ENCODE measurements at places on chromosomes 13 and 19.

DNA sequence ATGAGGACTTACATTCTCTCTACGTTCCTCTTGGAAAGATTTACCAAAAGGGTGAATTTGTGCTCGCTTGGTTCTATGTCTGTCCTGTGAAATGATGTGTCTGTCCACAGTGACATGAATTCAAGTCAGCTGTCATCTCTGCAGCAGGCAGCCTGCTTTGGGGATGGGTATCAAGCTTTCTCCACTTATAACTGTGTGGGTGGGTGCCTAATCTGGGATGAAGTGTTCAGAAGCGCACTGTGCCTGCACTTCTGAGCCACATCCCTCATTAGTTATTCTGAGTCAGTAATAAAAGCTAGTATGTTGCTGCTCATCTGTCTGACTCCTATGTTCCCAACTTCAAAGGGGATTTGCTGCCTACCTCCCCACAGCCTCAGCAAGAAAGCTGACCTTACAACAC lies 86.1 kb upstream of the TUBA3C start:
- DNase-seq = no peak

GRCh38 chr19:55031178-55031577 lies 6.9 kb downstream of the GP6 start:
- DNase-seq = no peak

- DNase-seq = no peak
Measured at GRCh38 chr19:51111606-51112005, 3.4 kb upstream of the CTU1 start.

- DNase-seq = no peak
Measured at GRCh38 chr19:10102787-10103236, 334 bp upstream of the ANGPTL6 start.

DNA sequence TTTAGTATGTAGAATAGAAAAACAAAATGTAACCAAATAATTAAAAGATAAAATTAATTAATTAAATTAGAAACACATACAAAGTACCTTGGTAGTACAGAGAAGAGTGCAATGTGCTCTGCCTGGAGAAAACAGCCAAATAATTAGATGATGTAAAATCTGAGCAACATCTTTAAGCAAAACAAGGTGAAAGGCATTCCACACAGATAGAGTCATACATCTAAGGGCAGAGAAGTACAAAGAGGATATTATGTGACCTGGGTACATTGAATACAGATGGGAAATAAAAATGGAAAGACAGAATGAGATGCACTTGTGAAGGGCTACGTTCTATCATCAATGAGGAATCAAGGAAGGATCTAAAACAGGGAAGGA lies 25.2 kb upstream of the FNDC3A start:
- no peak for DNase-seq

GRCh38 chr19:45556835-45557234 lies 27.8 kb downstream of the OPA3 start:
- no peak for DNase-seq

DNA sequence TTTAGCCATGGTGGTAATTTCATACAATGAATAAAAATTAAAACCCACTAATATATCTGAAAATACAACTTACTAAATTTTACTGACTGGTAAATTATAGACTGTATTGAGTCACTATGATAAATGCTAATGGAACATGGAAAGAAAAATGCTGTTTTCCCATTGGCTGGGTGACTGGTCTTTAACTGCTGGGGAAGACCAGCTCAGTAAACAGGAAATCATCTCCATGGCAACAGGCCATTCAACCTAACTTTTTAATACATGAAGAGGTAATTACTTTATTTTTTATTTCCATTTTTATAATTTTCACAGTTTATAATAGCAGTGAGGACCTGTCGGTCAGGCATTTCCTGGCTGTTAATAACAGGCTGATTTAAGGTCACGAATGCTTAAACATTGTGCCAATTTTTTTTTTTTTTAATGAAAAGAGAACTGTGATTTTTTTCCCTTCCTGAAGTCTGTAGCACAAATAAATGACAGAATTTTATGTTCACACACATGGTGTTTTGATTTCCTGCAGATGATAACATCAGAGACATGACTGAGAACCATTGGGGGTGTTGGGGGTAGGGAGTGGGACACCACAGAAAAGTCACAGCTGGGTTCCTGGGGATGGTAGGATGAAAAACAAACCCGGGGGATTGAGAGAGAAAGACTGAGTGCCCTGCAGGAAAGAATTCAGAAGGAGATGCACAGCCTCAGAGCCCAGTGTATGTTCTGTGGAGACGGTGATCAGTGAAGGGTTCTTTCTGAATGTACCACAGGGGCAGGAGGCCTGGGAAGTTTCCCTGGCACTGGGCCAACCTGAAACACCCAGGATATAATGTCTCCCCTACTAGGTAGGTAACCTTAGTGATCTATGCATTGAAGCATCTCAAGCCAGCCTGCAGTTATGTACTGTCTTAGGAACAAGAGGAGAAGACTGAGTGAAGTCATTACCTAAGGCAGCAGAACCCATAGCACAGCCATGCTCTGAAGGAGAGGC lies 297.1 kb downstream of the COG6 start:
- DNase-seq = no peak

- DNase-seq = no peak
Measured at GRCh38 chr19:42075364-42075615, 676 bp upstream of the ZNF574 start.

DNA sequence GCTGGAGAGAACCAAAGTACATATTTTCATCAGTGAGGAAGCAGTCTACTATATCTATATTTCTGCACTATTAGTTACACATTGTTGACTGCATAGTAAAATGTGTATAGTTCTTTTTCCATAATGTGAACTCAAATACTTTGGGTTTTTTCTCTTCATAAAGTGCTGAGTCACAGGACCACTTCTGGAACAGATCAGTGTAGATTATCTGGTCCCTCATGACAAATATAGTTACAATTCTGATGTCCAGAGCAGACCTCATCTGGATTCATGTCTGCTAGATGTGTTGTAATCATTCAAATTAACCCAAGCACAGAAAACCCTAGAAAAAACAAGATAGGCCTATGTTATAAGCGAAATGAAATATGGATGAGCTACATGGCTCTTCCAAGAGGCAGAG lies 171.4 kb downstream of the SUCLA2 start:
- no peak for DNase-seq

GRCh38 chr19:33464010-33464732 lies 57.4 kb downstream of the PEPD start:
- DNase-seq = no peak

DNA sequence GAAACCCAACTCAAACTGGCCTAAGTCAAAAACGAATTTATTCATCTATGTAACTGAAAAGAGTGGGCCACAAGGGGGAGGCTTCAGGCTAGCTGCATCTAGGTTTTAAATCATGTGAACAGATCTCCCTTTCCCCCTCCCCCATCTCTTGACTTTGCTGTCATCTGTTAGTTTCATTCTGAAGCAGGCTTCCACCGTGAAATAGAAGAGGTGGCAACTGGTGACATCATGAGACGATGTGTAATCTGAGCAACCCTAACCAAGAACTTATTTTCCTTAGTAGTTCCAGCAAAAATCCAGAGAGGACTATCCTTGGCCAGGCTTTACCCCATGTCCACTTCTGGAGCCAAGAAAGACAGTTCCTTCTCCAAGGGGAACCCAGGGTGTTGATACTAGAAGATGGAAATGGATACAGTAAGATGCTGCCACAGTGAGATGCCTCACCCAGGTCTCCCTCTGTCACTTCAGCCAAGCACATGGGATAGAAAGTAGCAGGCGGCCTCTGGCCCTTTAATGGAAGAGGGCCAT lies 9.4 kb downstream of the SAMD4B start:
- no peak for DNase-seq

DNA sequence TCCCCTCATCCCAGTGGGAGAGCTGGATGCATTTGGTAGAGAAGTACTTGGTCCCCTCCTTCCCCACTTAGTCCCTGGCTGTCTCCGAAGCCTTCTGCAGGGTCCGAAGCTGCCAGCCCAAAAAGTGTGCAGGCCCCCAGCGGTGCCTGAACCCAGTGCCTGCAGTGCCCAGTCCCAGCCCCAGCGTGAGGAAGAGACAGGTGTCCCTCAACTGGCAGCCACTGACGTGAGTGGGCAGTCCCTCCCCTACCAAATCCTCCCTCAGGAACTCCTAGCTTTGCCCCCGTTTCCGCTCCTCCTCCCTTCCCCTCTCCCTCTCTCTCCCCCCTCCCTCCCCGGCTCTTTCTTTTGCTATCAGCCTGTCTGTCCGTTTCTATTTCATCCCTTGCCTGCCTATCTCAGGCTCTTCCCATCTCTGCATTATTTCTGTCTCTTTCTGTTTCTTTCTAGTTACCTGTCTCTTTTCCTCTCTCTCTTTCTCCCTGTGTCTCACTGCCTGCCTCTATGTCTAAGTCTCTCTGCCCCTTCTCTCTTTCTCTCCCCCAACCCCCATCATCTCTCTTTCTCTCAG lies 1.8 kb upstream of the LTBP4 start:
- DNase-seq = no peak

GRCh38 chr19:18789883-18790565 lies 1.1 kb downstream of the COMP start:
- DNase-seq = peak; percentile 20

GRCh38 chr13:41274881-41275280 lies 11.5 kb upstream of the MTRF1 start:
- DNase-seq = no peak

GRCh38 chr13:110265341-110265681 lies 41.6 kb downstream of the COL4A1 start:
- no peak for DNase-seq

- no peak for DNase-seq
Measured at GRCh38 chr13:45132369-45133064, 12.2 kb downstream of the GTF2F2 start.

DNA sequence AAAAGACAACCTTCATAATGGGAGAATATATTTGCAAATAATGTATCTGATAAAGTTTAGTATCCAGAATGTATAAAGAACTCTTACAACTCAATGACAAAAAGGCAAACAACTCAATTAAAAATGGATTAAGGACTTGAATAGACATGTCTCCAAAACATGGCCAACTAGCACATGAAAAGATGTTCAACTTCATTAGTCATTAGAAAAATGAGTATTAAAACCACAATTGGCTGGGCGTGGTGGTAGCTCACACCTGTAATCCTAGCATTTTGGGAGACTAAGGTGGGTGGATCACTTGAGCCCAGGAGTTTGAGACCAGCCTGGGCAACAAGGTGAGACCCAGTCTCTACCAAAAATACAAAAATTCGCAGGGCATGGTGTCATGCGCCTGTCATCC lies 18.8 kb upstream of the ZMYM5 start:
- no peak for DNase-seq

- no peak for DNase-seq
Measured at GRCh38 chr19:47479701-47480503, 4.1 kb downstream of the KPTN start.

DNA sequence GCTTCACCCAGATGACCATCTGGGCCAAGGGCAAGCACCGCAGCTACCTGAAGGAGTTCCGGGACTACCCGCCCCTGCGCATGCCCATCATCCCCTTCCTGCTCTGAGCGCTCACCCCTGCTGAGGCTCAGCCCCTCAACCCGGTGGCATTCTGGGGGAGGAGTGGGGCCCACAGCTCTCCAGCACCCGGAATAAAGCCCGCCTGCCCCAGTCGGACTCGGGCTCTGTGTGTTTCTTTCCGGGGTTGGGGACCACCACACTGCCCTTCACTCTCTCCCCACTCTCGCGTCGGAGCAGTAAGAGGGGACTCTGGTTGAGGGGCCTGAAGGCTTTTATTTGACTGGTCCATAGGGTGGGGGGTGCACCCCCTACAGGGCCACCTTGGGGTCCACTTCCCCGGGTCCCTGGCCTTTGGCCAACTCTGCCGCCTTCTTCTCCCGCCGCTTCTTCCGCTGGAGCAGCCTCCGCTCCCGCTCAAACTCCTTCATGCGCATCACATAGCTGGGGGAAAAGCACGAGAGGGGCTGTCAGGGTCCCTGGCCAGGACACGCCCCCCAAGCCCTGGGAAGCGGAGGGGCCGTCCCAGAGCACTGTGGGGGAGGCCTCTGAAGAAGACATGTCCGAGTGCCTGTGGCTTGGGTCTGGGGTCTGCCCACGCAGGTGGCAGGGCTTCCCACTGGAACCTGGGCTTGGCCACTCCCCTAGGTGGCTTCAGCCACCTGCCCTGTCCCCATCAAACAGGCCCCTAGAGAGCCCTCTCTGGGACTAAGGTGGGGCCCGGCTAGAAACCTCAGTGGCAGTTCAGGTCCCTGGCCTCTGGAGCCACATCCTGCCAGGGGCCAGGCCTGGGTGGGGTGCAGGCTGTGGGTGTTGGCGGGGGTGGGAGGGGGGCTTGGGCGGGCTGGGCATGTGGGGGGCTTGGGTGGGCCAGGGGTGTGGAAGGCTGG lies 5.8 kb downstream of the NDUFB7 start:
- DNase-seq = no peak

GRCh38 chr13:29978211-29978610 lies 127.8 kb upstream of the UBL3 start:
- no peak for DNase-seq

GRCh38 chr13:95375706-95376105 lies 74.5 kb upstream of the ABCC4 start:
- no peak for DNase-seq

DNA sequence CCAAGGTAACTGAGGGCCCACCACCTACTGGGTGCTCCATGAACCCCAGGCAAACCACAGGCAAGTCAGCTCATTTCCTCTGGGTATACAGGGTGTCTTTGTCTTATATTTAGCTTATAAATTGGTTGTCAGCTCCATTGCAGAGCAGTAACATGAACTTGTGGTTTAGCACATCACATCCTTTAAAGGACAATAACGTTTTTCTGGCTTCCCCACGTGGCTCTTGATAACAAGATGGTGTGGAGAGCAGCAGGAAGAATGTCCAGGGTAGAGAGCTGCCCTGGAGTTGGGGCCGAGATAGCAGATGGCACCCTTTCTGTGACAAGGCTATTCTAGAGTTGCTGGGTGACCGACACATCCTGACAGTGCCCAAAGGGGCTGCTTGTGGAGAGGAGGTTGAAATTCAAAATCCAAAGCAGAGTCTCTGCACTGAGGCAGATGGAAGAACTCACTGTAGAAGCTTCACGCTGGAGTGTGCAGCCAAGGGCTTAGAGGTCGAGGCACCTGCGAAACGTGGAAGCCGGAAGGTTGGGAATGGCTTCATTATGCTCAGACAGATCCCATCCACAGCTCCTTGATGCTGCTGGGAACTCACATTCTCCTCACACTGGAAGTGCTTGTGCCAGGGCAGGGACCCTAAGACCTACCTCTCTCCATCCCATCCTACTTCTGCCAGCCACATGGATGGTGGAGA lies 133.0 kb upstream of the FRY start:
- DNase-seq = no peak

GRCh38 chr13:91368676-91369440 lies 21.4 kb downstream of the MIR17HG start:
- no peak for DNase-seq

DNA sequence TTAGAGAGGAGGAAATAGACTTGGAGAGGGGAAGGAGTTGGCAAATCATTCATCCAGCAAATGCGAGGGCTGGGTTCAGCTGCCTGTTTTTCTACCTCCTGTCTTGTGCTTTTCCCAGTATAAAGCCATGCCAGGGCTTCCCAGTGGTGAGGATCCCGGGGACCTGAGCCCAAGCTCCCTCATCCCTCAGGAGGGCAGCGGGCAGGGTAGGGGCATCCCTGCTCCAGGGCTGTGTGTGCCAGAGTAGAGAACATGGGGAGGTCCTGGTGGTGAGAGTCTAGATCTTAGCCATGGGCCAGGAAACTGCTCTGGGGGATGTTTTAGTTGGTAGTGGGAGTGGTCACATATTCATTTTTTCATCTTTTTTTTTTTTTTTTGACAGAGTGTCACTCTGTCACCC lies 43.6 kb downstream of the GPR12 start:
- no peak for DNase-seq

GRCh38 chr13:45303026-45303425 lies 38.0 kb downstream of the TPT1 start:
- DNase-seq = no peak
